ENCODE measurements at places on chromosomes 1 and 21.
A peak's percentile ranks its signal among the peaks of the same experiment; 100 is the strongest.

GRCh38 chr1:54361342-54361741 lies 44.9 kb downstream of the SSBP3 start:
- DNase-seq, result no peak

- peak; percentile 65 for DNase-seq
These were observed 59.9 kb upstream of the PRRX1 start for GRCh38 chr1:170604065-170604464.

- no peak for DNase-seq
These were observed 6.0 kb downstream of the LSS start for GRCh38 chr21:46222436-46223116.

GRCh38 chr1:32393136-32393535 lies 1.1 kb downstream of the BSDC1 start:
- DNase-seq, result no peak

DNA sequence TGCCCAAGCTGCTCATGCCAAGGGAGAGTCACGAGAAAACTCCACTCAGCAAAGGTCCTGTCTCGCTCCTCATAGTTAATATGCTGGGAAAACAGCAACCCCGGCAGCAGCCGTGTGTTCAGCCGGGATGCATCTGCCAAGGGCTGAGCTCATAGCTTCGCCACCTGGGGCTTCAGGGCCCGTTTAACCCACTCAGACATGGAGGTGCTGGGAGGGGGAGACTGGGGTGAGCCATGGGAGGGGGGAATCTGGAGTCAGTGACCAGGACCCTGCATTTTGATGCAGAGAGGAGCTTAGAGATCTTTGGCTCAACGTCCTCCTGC lies 283.4 kb downstream of the PTPRU start:
- DNase-seq, result peak; percentile 14

DNA sequence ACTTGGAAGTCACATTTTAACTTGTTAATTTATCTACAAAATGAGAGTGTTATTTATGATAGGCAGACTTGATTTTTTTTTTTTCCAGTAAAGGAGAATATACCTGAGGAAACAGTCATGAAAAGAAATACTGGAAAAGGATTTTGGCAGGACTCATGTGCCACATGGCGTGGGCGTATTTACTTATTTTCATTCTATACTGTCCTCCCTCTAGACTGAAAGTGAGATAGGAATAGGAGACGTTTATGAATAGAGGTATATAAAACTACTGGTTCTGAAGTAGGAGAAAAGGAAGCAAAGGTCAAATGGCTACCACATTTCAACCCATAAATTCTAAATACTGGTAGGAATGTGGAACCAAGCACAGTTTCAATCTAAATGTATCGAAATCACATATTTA lies 94.8 kb upstream of the MPC2 start:
- no peak for DNase-seq

GRCh38 chr1:208534599-208534897 lies 290.4 kb upstream of the PLXNA2 start:
- DNase-seq, result no peak

DNA sequence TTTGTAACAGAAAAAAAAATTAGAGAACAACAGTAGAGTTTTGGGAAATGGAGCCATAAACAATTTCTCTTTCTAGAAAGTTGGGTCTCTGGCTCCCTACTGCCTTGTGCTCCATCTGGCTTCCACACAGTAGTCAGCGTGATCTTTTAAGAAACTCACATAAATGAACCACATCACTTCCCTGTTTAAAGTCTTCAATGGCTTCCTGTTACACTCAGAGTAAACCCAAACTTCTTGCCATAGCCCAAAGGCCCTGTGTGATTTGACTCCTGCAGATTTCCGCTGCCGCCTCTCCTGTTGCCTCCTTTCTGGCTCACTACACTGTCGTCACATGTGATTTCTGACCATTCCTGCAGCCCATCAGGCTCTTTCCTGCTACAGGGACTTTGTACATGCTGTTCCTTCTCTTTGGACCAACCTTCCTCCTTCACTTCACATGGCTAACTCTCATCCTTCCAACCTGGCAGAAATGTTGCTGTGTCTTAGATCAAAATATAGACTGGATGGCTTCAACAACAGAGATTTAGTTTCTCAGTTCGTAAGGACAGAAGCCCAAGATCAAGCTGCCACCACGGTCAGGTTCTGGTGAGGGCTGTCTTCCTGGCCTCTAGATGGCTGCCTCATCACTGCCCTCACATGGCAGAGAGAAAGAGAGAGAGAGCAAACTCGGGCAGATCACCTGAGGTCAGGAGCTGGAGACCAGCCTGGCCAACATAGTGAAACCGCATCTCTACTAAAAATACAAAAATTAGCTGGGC lies 34.0 kb downstream of the OPRD1 start:
- DNase-seq, result no peak

DNA sequence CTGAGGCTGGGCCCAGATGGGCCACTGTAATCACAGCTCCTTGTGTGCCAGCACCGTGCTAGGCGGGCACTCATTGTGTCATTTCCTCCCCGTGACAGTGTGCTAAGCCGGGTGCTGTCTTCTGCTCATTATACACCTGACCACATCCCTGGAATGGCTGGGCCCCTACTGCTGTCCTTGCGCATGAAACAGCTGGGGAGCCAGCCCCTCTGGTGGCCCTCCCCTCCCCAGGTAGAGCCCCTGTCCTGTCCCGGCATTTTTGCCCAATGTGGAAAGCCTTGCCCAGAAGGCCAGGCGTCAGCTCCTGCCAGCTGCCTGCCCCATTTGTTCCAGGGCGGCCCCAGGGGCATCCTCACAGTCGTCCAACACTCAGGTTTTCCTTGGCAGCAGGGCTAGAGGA lies 107.4 kb upstream of the CASZ1 start:
- DNase-seq, result no peak

- DNase-seq, result peak; percentile 40
These were observed 567.5 kb downstream of the PLA2G4A start for GRCh38 chr1:187396226-187396625.

GRCh38 chr1:206682111-206682510 lies 2.6 kb upstream of the MAPKAPK2 start:
- DNase-seq, result no peak

DNA sequence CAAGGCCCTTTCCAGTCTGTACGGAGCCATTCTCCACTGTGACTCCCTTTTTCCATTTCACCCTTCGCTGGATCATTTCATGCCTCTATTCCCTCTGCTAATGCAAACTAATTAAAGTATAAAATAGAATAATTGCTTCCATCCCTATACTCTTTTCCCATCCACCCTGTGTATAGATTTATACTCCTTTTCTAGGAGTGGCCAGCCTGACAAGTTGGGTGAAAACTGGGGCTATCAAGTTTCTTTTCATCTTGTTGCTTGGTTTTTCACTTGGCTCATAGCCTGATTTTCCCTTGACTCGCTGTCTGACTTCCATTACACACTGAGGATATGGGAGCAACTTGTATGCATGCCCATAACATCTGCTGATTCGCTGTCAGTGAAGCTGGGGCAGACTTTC lies 107.0 kb downstream of the PLXNA2 start:
- peak; percentile 43 for DNase-seq

DNA sequence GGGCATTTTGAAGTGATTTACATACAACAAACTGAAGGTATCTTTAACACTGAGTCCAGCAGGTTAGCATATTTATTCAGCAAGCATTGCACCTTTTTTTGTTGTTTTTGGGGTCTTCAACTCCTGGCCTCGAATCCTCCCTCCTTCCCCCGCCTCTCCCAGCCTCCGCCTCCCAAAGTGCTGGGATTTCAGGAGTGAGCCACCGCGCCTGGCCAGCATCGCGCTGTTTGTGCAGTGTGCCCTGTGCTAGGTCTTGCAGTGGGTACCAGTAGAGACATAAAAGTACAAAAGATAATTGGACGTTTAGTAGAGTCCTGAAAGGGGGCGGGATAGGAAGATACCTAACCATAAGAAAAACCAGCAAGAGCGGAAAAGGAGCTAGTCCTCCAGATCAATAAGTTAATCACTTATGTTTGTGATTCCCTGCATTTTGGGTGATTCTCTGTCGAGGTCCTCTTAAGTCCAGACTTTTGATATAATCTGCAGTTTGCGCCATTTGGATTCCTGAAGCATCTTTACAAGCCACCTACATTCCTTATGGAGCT lies 111.8 kb downstream of the OSBPL9 start:
- DNase-seq, result peak; percentile 3

GRCh38 chr1:213914392-213914791 lies 73.4 kb upstream of the PROX1 start:
- no peak for DNase-seq

DNA sequence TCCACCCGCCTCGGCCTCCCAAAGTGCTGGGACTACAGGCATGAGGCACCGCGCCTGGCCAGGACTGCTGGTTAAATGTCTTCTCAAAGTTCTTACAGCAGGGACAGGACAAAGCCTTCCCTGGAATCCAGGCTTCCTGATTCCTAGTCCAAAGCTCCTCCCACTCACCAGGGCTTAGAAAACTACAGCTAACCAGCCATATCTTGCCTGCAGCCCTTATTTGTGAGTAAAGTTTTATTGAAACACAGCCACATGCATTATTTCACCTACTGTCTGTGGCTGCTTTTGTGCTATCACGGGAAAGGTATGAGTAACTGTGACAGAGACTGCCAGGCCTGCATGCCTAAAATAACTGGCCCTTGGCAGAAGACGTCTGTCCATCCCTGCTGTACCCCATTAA lies 24.4 kb downstream of the TMCO4 start:
- DNase-seq, result peak; percentile 35

DNA sequence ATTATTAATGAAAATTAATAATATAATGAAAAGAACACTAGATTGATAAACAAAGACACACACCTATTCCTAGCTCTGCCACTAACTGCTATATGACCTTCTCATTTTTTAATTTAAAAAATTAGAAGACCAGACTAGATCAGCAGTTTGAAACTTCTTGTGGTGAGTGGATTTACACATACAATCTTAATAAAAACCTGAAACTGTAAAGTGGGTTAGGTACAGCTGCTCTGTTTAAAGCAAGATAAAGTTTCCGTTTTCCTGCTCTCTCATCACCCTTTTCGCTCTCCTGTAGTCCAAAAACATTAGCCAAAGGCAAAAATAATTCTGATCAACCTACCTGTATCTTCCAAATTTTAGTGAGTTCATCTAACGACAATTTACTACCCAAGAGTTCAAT lies 58.6 kb downstream of the USP24 start:
- no peak for DNase-seq

- no peak for DNase-seq
These were observed 8.3 kb upstream of the RUNX1 start for GRCh38 chr21:35057428-35057827.

- DNase-seq, result peak; percentile 10
These were observed 701 bp upstream of the INSRR start for GRCh38 chr1:156859523-156860112.

- DNase-seq, result no peak
These were observed 1135.2 kb downstream of the AMY1C start for GRCh38 chr1:104884939-104885338.

GRCh38 chr1:48730164-48730910 lies 46.4 kb downstream of the BEND5 start:
- DNase-seq, result no peak

DNA sequence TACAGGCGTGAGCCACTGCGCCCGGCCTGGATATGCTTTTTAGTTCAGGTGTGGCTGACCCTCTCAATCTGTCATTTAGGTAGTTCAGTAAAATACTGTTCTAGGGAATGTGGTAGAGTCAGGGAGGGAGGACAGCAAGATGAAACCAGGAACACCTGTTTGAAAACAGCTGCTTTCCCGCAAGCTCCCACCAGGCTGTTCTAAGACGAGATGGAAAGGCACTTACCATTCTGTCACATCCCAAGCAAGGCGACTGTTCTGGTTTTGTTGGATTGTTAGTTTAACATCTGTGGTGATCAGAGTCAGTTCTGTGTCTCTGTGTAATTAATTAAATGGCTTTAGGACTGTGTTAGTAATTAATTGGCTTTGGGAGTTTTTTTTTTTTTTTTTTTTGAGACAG lies 2.9 kb downstream of the CHAF1B start:
- no peak for DNase-seq

DNA sequence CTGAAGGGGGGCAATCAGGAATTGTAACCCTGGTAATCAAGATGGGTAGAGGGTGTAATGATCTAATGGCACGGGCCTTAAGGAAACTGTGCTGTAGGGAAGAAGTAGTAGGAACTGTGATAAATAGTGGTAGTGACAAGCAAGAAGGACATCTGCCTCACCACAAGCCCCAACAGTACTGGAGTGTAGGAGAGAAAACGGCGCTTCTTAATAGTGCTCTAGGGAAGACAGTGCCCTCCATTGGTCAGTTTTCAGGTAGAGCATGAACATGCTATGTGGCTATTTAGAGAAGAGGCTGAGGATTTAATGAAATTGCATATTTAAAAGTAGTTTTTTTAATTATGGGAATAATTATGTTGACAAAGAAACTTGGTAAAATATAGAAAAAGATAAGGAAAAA lies 32.2 kb downstream of the SLC30A7 start:
- DNase-seq, result no peak

GRCh38 chr1:29973406-29973805 lies 737.1 kb downstream of the PTPRU start:
- DNase-seq, result no peak

- no peak for DNase-seq
These were observed 22.6 kb downstream of the HMGB4 start for GRCh38 chr1:33886496-33886895.

DNA sequence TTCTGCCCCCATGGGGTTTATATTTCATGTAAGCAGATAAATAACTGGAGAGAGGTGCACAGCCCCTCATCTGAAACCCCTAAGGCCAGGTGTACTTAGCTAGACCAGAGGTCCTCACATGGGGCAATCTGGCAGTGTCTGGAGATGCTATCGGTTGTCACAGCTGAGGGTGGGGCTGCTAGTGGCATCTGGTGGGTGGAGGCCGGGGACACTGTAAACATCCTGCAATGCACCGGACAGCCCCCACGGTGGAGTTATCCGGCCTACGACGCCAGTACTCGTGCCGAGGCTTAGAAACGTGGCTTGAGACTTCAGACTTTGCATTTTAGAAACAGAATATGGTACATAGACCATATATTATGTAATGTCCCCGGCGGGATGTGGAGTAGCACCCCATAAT lies 186.5 kb upstream of the VAMP3 start:
- no peak for DNase-seq

- DNase-seq, result no peak
These were observed 5.6 kb upstream of the RPTN start for GRCh38 chr1:152164517-152165136.

GRCh38 chr1:169483500-169483966 lies 2.2 kb downstream of the SLC19A2 start:
- peak; percentile 43 for DNase-seq

Data from fibroblast of lung (primary cell).